CD4-positive, alpha-beta memory T cell (primary cell): ENCODE measurements at places on chromosomes 2 and 18.

DNA sequence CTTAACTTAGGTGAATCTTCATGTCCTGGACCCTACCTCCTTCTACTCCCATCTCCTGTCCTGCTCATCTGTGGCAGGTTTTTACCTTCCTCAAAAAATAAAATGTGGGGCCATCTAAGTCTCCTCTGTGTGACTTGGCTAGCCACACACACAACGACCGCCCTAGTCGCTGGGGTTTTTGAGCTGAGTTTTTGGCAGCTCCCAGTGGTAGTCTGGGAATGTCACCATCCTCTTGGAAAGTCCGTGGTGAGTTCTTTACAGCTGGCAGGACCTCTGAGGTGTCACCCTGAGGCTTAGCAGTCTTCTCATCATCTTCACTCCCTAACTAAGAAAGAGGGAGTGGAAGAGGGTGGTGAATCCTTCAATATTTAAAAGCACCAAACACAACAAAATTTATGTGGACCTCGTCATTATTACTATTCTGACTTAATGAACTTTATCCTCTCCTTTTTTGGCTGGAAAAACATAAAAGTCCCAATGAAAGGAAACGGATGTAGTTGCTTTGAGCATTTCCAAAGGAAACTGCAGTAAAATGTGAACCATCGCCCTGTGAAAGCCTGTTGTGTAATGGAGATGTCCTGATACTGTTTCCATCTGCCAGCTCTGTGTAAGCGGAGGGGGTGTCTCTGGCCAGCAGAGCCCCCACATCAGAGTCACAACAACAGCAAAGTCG lies 78.6 kb downstream of the VAPA start:
- no peak for DNase-seq

- peak; percentile 77 for DNase-seq
Observed at GRCh38 chr2:234291765-234292204, 205.1 kb downstream of the ARL4C start.

DNA sequence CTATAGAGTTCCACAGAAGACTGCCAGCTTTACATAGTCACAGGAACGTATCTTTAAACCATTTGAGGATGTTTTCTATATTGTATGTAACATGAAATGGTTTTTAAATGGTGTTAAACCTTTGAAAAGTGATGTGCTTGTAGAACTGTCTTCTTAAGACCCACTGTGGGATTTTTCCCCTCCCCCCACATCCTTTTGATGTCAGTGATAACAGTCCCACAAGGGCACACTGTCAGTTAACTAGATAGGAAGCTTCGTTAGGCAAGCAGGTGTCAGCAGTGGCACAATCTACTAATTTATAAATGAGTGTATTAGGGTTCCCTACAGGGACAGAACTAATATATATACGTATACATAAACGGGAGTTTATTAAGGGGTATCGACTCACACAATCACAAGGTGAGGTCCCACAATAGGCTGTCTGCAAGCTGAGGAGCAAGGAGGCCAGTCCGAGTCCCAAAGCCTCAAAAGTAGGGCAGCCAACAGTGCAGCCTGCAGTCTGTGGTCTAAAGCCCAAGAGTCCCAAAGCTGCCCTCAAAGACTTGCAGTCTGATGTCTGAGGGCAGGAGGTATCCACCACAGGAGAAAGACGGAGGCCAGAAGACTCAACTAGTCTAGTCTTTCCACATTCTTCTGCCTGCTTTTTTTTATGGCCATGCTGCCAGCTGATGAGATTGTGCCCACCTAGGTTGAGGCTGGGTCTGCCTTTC lies 23.8 kb upstream of the HNRNPLL start:
- DNase-seq, result peak; percentile 69

DNA sequence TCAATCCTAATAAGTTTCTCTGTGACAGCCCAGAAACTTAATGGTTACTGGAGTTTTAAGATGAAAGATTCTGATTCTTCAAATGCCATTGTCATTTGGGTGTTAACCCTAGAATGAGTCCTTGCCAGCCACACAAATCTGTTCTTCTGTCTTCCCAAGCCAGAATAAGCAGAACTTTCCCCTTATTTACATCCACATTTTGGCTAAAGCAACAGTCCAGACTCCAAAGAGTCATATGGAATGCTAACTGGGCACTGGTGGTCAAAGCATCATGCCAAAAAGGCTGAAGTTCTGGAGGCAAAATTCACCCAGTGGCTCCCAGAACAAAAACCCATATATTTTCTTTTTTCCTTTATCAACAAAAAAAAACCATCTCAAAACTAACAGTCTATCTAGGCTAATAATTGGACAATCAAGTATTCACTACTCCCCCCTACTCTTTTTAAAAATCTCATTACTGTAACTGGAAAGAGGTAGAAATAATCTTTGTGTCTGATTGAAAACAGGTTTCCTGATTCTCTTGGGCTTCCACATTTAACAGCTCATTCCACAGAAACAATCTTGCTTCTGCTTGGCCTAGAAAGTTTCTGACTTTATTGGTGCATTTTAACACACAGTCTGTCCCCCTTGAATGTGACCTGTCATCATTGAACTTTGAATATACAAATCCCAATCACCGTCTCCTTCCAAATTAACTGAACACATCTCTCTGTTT lies 89.6 kb upstream of the SETBP1 start:
- DNase-seq, result no peak
